ENCODE measurements at places on chromosomes 2 and 18.
A peak's percentile ranks its signal among the peaks of the same experiment; 100 is the strongest.

- DNase-seq = peak; percentile 57
Measured at GRCh38 chr2:10036095-10036884, 7.1 kb upstream of the KLF11 start.

- no peak for DNase-seq
Measured at GRCh38 chr18:40013001-40013609, 1941.9 kb upstream of the PIK3C3 start.

GRCh38 chr2:240569998-240570530 lies 1.8 kb downstream of the RNPEPL1 start:
- no peak for DNase-seq

GRCh38 chr2:41924709-41925408 lies 123.0 kb upstream of the PKDCC start:
- no peak for DNase-seq

DNA sequence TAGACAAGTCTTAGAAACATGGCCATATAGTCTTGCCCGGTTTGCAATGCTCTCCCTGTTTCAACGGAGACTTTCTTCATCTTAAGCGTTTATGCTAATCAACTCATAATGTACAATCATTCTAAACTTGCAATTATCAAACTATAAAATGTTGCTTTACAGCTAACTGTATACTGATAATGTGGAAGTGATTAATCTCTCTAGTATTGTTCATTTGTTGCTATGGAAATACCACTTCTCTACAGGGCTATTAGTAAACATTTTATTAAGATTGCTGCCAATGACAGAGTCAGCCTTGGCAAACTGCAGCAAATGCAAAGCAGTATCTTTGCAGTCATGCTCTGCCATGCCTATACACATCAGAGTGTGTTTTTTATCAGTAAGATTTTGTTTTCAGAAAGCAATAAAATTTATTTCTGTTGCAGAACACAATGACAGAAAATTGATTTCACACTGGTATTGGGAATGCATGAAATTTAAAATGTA lies 1201.8 kb upstream of the CDH2 start:
- DNase-seq = no peak

- DNase-seq = no peak
Measured at GRCh38 chr2:40450796-40451430, 977 bp downstream of the SLC8A1 start.

- DNase-seq = no peak
Measured at GRCh38 chr2:1829796-1830195, 85.5 kb upstream of the PXDN start.

DNA sequence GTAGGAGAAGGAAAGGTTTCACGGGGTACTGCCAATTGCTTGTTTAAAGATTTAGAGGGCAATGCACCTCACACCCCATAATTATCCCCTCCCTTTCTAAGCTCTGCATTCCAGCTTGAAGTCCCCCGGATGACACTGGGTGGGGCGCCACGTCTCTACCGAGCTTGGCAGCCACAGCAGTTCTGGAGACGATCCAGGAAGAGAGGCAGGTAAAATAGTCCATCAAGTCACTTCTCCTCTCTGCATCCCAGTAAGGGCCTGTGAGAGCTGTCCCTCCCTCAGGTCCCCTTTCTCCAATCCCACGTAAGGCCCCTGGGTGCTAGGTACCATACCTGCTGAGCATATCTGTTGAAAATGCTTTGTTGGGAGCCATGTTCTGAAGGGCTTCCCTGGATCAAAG lies 65.7 kb downstream of the CAPN13 start:
- no peak for DNase-seq

DNA sequence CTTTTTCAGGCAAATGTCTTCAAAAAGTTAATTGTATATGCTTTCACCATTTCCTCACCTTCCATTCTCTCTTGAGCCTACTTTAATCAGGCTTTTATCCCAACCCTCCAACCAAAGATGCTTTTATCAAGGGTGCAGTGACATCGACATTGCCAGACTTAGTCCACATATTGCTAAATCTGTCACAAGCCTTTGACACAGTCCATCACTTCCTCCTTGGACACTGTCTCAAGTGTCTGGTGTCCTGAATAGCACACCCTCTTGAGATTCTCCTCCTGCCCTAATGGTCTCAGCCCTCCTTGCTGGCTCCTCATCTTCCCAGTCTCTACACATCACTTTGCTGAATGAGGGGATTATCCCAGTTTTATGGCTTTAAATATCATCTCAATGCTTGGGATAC lies 147.5 kb upstream of the SLC39A10 start:
- no peak for DNase-seq

GRCh38 chr2:16326711-16327300 lies 338.8 kb downstream of the CYRIA start:
- DNase-seq = no peak

DNA sequence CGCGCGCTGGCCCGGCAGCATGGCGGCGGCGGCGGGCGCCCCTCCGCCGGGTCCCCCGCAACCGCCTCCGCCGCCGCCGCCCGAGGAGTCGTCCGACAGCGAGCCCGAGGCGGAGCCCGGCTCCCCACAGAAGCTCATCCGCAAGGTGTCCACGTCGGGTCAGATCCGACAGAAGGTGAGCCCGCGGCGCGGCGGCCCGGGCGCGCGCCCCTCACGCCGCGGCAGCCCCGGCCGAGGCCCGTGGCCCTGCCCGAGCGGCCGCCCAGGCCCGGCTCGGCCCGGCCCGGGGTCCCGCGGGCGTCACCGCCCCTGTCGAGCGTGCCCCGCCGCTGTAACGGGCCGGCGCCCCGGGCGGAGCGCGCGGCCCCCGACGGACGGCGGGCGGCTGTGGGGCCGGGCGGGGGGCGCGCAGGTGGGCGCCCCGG lies 218 bp downstream of the DGKD start:
- no peak for DNase-seq

- no peak for DNase-seq
Measured at GRCh38 chr2:218030409-218031195, 27.8 kb upstream of the TNS1 start.

- peak; percentile 1 for DNase-seq
Measured at GRCh38 chr18:30889519-30890301, 152.8 kb downstream of the DSC3 start.

DNA sequence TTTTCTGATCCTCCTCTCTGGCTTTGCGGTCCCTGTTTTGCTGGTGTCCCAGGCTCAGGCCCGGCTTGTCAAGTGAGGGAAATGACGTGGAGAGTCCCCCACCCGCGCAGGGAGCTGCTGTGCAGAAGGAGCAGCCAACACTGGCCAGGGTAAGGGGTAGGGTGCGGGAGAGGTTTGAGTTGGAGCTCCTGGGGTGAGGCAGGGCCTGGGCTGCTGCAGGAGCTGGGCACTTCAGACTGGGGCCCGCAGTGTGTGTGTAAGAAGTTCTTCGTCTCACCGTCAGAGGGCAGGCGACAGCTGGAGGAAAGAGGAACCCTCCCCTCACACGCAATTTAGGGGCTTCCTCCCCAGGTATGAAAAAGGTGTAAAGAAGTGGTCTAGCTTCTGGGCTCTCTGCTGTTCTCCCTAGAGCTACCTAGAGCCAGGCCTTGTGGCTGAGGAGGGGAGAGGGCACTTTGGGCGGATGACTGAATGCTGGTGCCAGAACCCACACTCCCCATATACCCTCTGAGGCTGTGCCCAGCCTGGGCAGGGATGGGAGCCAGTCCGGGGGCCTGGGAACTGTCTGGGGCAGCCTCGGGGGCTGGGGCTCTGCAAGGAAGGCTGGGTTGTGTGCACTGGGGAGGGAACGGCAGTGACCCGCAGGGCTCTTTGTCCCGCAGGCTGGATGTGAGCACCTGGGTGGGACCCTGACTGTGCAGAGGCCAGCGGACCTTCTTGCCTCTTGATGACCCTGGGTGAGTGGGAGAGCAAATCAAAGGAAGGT lies 11.8 kb downstream of the CELF4 start:
- no peak for DNase-seq

GRCh38 chr2:214410918-214411554 lies at the start of gene VWC2L:
Gene VWC2L (plus strand): TSS chr2:214411054. CDS start chr2:214414194, 3,140 bp downstream.
- peak; percentile 67 for DNase-seq

GRCh38 chr2:127208313-127208712 lies 11.8 kb downstream of the CYP27C1 start:
- DNase-seq = no peak

- no peak for DNase-seq
Measured at GRCh38 chr18:41226911-41227310, 728.1 kb upstream of the PIK3C3 start.

DNA sequence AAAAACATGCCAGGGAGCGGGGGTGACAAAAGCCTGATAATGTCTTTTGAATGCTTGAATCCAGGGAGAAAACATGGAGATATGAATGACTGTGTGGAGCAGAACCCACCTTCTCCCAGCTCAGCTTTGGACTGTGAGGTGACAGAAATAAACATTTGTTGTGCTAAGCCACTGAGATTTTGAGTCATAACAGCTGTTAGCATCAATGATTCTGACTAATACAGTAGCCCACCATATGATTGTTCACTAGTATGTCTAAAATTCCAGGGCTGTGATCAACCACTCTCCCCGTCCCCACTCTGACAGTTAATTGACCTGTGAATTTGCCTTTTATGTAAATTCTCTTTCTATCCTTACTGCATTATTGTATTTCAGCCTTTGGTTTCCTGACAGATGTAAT lies 69.1 kb downstream of the PDK1 start:
- DNase-seq = no peak

DNA sequence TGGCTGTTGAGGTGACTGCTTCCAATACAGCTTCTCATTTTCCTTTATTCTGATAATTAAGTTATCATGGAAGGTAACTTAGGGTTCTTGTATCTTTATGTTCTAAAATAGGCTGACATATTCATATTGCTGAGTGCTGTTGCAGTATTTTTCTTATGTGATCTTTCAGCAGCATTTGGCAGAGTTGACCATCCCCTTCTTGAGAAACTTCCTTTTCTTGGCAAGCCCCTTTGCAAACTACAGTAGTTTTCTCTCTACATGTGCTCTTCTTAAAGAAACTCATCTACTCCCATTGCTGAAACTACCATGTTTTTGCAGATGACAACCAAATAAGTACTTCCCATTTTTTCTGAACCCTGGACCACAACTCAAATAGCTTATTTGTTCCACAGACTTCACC lies 476.5 kb upstream of the TRIB2 start:
- DNase-seq = no peak

DNA sequence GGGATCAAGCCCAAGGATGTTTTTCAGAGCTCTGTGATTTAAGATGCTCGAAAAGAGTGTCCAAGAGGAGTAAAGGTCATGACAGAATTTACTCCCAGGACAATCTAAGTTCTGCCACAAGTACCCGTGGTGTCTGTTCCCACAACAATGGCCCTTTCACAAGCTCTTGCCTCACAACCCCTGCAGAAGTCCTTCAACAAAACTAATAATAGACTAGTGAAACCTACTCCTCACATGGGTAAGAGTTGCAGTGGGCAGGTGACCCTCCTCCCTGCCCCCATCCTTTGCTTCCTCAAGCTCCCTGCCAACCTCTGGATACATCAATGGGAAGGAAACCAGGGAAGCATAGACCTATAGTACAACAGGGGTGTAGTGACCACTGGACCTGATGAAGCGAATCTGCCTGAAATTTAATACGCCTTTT lies 34.9 kb downstream of the PTCD3 start:
- DNase-seq = no peak

DNA sequence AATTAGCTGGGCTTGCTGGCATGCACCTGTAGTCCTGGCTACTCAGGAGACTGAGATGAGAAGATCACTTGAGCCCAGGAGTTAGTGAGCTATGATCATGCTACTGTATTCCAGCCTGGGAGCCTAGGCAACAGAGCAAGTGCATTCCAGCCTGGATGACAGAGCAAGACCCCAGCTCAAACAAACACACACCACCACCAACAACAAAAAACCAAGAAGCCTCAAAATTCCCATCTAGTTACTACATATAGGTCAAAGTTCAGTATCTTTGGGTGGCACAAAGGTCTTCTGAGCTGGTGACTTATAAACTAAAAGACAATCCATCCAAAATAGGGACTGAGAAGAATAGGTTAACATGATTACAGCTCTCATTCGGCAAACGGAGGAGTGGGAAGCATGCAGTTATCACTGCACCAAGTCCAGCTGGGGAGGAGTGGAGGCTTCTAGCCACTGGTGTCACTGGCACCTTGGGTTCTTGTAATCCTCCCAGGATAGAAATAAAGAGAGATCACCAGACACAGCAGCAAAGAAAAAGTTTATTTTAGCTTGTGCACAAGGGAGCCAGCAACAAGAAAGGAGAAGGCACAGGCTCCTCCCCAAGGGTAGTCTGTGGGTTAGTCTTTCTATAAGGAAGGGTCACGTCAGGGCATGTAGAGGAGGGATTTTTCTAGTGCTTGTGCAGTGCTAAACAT lies 57.4 kb downstream of the SH2D6 start:
- no peak for DNase-seq

DNA sequence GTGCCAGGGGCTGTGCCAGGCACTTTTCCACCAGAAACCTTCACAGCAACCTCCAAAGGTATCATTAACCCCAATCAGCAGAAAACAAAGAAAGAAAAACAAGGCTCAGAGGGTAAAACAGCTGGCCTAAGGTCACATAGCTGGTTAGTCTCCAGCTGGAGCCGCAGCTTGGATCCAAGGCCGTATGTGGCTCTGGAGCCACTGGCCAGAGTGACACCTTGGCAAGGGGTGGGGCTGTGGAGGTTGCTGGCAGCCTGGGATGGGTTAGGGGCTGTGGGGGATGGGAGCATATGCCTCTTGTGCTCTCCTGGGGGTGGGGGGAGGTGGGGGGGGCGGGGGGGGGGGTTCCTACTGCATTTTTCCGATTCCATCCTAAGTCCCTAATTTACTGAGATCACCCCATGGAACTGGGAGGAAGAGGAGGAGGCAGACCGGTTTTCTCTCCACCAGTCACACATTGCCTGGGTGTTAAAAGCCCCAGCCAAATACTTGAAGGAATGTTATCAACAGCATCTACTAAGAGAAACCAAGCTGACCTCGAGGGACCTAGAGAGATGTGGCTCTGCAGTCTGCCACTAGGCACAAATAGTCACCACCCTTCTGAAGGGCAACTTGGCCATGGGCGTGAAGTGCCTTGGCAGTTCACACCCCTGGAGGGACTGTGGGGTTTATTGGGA lies 8.0 kb downstream of the HAAO start:
- DNase-seq = no peak

- no peak for DNase-seq
Measured at GRCh38 chr2:144323946-144324345, 196.0 kb downstream of the ZEB2 start.

GRCh38 chr2:23532391-23533337 lies 147.7 kb downstream of the KLHL29 start:
- DNase-seq = peak; percentile 18

GRCh38 chr2:58708565-58708964 lies 467.4 kb upstream of the FANCL start:
- DNase-seq = no peak

- no peak for DNase-seq
Measured at GRCh38 chr2:144198116-144198515, 321.8 kb downstream of the ZEB2 start.

- DNase-seq = no peak
Measured at GRCh38 chr18:79487801-79488201, 92.1 kb downstream of the NFATC1 start.

- DNase-seq = no peak
Measured at GRCh38 chr2:218889937-218890336, 9.3 kb downstream of the WNT10A start.

GRCh38 chr2:164386231-164386630 lies 235.1 kb downstream of the GRB14 start:
- no peak for DNase-seq

GRCh38 chr2:205858881-205859441 lies 176.7 kb downstream of the NRP2 start:
- DNase-seq = peak; percentile 26

Measured in GM12865 (cell line).